MM.1S (cell line): ENCODE measurements at places on chromosomes 7 and 10.

GRCh38 chr7:103729026-103729425 lies 260.4 kb downstream of the RELN start:
- peak; percentile 29 for DNase-seq

- no peak for DNase-seq
Observed at GRCh38 chr10:24551161-24551560, 172.5 kb downstream of the ARHGAP21 start.

GRCh38 chr7:109842386-109842785 lies 1248.5 kb upstream of the LRRN3 start:
- no peak for DNase-seq

GRCh38 chr10:79066411-79067240 lies 2.1 kb upstream of the ZMIZ1 start:
- peak; percentile 12 for DNase-seq

GRCh38 chr7:115911465-115911864 lies 119.1 kb downstream of the TFEC start:
- DNase-seq: peak; percentile 36

- no peak for DNase-seq
Observed at GRCh38 chr7:12827219-12827821, 139.9 kb downstream of the ARL4A start.

- no peak for DNase-seq
Observed at GRCh38 chr7:137890449-137890921, 43.7 kb upstream of the DGKI start.

GRCh38 chr10:77001206-77001605 lies 636.4 kb downstream of the KCNMA1 start:
- no peak for DNase-seq

DNA sequence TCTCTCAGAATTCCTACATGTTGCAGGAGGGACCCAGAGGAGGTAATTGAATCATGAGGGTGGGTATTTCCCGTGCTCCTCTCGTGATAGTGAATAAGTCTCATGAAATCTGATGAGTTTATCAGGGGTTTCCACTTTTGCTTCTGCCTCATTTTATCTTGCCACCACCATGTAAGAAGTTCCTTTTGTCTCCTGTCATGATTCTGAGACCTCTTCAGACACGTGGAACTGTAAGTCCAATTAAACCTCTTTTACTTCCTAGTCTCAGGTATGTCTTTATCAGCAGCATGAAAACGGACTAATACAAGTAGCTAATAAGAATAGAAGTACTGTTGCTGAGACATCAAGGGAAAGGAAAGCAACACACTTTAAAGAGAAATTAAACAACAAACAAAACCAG lies 143.4 kb downstream of the CCDC71L start:
- no peak for DNase-seq

GRCh38 chr10:7362471-7362870 lies 48.4 kb downstream of the SFMBT2 start:
- no peak for DNase-seq

DNA sequence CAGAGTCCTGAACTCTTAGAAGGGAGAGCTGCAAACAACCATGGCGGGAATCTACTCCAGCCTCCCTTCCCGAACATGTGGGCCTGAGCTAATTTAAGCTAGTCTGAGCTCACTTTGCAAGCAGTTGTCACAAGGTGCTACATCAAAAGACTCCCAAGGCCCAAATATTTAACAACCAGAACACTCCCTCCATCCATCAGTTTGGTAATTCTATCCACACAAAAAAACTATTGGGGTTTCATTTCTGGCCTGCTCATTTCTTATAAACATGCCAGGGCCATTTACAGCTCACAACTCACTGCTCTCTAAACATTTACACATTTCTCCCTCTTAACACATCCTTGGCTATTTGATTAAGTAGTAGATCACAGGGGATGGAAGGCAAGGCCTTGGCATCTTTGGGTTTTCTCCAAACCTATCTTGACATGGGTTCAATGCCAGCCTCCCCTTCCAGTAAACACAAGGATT lies 263.4 kb downstream of the KCNMA1 start:
- no peak for DNase-seq

DNA sequence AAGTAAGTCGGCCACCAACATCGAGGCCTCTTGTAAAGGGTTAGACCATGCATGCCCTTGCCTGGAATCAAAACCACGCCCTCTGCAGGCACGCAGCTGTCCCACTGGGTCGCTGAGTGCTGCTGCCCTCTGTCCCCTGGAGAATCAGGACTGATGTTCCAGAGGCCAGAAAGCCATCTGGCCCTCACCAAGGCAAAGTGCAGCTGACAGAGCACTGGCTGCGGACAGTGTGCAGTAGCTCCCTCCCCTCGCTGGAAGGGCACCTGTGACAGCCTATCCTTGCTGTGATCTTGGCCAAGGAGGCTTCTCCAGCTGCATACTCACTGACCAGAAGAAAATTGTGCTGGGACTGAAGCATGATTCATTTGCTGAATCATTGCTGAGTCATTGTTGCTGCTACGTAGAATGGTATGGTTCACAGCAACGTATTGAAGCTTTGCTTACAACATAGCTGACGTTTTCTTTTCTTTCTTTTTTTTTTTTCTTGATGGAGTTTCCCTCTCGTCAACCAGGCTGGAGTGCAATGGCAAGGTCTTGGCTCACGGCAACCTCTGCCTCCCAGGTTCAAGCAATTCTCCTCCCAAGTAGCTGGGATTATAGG lies 30.4 kb downstream of the DDC start:
- DNase-seq: no peak

GRCh38 chr7:114723308-114723707 lies 198.6 kb upstream of the MDFIC start:
- no peak for DNase-seq

- DNase-seq: no peak
Observed at GRCh38 chr10:68474021-68474420, 2.2 kb upstream of the DNA2 start.

GRCh38 chr7:102424787-102425218 lies 8.6 kb upstream of the ORAI2 start:
- DNase-seq: peak; percentile 38

- no peak for DNase-seq
Observed at GRCh38 chr7:297611-298374, 7.8 kb downstream of the FOXL3 start.

DNA sequence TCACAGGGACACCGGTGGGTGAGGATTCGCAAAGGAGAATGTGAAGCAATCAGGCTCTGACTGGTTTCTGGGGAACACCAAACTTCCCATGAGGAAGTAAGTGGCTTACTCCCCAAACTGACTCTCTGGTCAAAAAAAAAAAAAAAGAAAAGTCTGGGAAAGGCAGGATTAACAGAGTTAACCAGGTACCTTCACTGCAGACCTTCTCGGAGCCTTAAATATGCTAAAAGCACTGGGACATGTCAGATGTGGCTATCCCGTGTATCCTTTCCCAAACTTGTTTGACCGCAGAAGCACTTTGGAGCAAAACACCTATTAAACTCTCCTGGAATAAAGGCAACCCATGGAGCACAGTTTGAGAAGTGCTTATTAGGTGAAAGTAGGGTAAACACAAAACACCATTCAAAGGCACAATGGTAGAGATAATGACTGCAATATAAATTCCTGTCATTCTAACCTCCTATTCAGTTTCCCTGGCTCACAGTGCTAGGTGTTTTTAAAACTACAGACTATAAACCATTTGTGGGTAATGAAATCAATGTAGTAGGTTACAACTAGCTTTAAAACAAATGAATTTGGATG lies 44.1 kb upstream of the MXI1 start:
- DNase-seq: no peak

GRCh38 chr7:45182856-45183710 lies 25.5 kb downstream of the RAMP3 start:
- DNase-seq: no peak

DNA sequence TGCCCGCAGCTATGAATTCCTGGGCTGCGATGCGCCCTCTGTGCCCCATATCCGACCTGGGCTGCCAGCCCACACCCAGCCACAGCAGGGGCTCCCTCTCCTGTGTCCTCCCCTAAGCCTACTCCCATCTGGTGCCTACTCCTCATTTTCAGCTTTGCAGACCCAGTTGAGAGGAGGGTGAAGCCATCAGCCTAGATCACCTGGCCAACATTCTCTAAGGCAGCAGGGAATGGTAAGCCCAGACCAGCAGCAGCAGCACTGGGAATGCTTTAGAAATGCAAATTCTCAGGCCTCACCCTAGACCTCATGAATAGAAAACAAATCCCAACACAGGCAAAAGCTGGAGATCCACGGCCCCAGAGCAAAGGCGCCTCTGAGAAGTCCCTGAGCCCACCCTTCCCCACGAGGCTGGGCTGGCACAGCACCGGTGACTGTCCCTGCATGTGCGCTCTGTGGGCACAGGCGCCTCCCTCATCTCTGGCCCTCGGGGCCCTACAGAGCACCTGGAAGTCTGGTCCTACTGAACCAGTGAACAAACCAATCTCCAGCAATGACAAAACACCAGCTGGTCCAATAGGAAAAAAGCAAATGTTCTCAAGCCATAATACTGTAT lies 161.4 kb downstream of the GFRA1 start:
- no peak for DNase-seq

- no peak for DNase-seq
Observed at GRCh38 chr10:126599949-126600682, 70.4 kb downstream of the C10orf90 start.

GRCh38 chr7:111294494-111294893 lies 203.6 kb downstream of the LRRN3 start:
- no peak for DNase-seq

DNA sequence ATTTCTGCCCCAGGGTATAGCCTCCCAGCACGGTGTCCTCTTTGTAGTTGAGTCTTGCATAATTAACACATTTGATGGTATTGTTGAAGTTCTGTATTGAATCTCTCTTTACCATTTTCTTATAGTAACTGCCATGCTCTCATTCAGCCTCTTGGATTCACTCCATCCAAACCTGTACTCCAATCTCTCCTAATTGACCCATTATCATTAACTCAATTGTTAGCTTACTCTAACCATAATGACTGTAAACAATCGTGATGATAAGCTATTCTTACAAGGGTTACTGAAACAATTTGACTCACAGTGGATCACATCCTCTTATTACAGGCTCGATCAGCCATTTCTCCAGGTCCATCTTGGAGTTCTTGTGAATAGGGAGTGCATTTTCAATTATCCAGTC lies 191.9 kb upstream of the AGK start:
- no peak for DNase-seq

DNA sequence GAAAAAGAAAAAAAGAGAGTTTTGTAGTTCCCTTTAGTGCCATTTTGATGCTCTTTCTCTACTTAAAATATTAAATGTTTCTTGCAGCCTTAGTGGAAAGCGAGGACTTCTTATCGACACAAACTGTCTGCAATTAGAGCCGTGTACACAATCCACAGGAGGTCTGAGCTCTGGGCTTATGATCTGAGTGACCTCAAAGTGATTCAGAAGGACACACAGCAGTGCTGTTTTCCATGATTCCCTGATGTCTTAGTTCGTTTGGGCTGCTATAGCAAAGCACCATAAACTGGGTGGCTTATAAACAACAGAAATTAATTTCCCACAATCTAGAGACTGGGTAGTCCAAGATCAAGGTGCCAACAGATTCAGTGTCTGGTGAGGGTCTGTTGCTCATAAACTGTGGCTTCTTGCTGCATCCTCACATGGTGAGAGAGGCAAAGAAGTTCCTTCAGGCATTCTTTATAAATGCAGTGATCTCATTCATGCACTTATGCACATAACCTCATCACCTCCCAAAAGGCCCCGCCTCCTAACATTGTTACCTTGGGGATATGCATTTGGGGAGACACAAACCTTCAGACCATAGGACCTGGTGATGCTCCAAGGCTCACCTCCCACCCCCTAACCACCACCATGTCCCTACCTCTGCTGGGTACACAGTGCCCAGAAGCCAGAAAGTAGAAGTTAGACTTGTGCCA lies 204.5 kb upstream of the GHITM start:
- DNase-seq: no peak

- no peak for DNase-seq
Observed at GRCh38 chr7:525740-526139, 6.1 kb upstream of the PDGFA start.

DNA sequence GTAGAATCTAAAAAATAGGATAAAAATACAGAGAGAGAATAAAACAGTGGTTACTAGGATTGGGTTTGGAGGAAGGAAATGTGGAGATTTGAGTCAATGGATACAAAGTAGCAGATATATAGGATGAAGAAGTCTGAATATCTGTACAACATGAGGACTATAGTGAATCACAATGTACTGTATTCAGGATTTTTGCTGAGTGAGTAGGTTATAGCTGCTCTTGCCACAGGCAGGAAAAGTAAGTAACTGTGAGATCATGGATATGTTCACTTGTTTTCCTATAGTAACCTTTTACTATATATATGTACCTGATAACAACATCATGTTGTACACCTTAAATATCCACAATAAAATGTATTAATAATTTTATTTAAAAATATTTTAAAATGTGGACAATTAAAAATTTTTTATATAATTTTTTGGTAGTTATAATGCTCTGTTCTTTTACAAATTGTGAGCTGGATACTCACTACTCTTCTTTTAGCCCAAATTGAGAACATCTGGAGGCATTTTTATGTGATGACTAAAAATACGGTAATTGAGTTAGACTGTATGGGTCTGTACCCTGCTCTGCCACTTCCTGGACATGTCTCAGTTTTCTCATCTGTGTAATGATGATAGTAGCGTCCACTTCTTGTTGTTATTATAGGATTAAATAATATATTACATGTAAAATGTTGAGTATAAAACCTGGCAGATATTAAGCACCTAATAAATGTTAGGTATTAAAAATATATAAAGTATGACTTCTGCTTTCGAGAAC lies 439.1 kb downstream of the AUTS2 start:
- no peak for DNase-seq

DNA sequence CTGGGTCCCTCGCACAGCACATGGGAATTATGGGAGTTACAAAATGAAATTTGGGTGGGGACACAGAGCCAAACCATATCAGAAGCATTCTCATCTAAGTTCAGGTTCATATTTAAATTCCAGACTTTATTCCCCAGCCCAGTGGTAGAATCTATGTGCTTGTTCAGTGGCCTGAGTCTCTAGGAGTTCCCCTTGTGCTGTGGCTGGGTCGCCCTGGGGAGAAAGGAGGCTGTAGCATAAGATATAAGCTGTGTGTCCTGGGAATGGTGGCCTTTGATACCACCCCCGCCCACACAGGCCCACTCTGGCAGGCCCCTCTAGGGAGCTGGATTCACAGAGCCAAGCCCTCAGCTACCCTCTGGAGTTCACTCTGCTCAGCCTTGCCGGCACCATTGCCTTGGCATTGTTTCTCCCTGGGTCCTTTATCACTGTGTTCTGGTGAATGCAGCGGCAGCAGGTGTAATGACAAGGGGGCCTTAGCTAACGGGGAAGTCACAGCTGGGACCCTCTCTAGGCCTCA lies 64.2 kb downstream of the MINDY4 start:
- no peak for DNase-seq

GRCh38 chr7:137402536-137403352 lies 59.2 kb upstream of the PTN start:
- no peak for DNase-seq

- DNase-seq: no peak
Observed at GRCh38 chr10:116722736-116723427, 19.5 kb downstream of the HSPA12A start.

GRCh38 chr10:3574451-3574850 lies 210.6 kb downstream of the KLF6 start:
- DNase-seq: no peak

DNA sequence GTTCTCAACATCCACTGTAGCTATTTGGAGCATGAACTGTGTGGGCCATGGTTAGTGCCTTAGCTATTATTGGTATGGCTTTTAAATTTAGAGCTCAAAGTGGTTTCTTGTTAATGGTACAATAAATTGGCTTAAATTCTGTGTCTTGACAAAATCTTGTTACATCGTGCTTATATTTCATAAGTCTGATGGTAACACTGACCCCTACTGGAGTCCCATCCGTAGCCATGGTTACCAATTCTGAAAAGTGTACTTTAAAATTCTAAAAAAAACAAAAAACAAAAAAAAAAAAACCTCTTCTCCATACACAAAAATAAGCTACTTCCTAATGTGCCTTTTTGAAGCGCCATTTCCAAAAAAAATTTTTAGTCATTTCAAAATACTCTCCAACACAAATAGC lies 6.4 kb upstream of the RPP30 start:
- DNase-seq: peak; percentile 25
